ENCODE measurements at places on chromosomes 6 and 20.

DNA sequence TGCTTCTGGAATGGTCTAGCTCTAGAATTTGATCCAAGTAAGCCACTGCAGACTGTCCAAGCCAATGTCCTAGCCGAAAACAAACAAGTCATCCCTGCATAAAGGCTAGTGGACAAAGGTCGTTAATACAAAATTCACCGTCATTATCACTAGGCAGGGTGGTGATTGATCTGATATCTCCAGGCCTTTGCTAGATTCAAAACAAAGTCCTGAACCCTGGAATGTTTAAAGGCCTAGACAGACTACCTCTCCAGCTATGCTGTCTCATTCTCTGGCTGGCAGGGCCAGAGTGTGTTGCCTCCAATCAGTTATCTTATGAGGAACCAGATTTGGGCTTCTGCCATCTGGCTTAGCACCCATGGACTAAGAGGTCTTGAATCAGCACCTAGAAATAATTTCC, 38.3 kb downstream of the MAP7 start:
- DNase-seq, result no peak

- DNase-seq, result no peak
Observed at GRCh38 chr6:86934365-86934764, 3.0 kb upstream of the HTR1E start.

GRCh38 chr6:31713991-31714684, 1.0 kb upstream of the LY6G6D start:
- no peak for DNase-seq

- DNase-seq, result peak; percentile 68
Observed at GRCh38 chr6:6390849-6391602, 70.6 kb upstream of the F13A1 start.

GRCh38 chr20:3082306-3082951, 2.1 kb downstream of the AVP start:
- no peak for DNase-seq

GRCh38 chr6:13248053-13248452, 80.3 kb downstream of the TBC1D7 start:
- no peak for DNase-seq

- DNase-seq, result no peak
Observed at GRCh38 chr20:3788685-3789155, 2.2 kb upstream of the CENPB start.

- DNase-seq, result no peak
Observed at GRCh38 chr6:117521791-117522502, 39.5 kb downstream of the DCBLD1 start.
